AG04450 (cell line): ENCODE measurements at places on chromosomes 3 and 15.

DNA sequence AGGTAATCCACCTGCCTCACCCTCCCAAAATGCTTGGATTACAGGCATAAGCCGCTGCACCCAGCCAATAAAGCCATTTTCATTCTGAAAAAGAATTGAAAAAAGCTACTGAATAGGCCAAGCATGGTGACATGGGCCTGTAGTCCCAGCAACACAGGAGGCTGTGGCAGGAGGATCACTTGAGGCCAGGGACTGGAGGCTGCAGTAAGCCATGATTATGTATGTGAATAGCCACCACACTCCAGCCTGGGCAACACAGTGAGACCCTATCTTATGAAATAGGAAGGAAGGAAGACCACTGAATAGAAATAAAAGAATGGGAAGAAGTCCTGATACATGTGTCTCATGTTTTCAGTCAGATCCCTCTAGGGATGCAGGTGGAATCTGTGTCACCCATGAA is 36.0 kb upstream of the SEMA4B start:
- no peak for DNase-seq

GRCh38 chr15:76514282-76514681 is 177.7 kb downstream of the ISL2 start:
- no peak for DNase-seq

- DNase-seq: no peak
Measured at GRCh38 chr3:30457726-30458125, 148.7 kb upstream of the TGFBR2 start.

DNA sequence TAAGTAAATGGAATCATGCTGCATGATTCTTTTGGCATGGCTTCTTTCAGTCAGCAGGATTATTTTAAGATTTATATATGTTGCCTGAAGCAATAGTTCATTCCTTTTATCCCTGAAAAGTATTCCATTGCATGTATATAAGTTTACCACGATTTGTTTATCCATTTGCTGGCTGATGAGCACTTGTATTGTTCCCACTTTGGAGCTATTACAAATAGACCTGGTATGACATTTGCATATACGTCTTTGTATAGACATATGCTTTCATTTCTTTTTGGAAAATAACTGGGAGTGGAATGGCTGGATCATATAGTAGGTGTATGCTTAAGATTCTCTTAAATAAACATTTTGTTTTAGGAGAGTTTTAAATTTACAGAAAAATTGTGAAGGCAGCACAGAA is 79.3 kb upstream of the CBLB start:
- DNase-seq: no peak

GRCh38 chr3:48469046-48469915 is 22.7 kb downstream of the ATRIP start:
- no peak for DNase-seq
